ENCODE measurements at places on chromosomes 12 and 14.

DNA sequence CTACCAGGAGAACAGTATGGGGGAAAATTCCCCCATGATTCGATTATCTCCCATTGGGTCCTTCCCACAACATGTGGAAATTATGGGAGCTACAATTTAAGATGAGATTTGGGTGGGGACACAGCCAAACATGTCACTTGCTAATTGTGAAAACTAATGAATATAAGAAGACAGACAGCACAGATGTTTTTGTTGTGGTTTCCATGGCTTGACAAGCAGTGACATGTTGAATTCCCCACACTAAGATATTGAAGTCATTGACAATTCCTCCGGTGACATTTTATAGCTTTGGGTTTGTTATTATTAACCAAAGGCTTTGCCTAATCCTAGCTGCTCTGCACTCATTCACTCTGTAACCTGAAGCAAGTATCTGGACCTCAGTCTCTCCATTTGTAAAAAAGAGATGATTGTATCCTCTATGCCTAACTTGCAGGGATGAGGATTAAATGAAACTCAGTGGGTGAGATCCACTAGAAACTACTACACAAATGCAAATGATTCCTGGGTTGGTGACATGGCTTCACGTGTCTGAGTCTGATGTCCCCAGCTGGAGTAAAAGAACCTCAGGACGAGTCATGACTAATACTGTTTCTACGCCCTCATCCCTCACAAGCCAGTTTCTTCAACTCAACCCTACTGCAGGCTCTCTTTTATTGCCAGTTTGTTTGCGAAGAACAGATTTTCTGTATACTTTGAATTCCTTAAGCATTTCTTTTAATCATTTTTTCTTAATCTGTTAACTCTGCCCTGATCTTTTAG is 71.6 kb downstream of the ASCL1 start:
- no peak for DNase-seq

DNA sequence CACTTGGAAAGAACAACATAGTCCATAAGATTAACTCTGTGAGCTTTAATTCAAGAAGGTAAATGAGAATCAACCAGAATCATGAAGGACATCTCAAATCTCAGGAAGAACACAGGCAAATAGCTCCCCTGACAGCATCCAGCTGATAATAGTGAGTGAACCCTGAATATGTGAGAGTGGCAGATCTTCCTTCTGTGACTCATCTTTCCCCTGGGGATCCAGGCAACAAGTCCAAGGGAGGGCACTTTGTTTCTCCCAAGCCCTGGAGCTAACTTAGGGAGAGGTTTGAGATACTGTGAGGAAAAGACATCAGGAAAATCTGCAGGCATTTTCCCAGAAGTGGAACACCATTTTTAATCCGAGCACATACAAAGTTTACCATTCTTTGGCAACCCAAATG is 763.9 kb upstream of the MGAT4C start:
- DNase-seq, result no peak

DNA sequence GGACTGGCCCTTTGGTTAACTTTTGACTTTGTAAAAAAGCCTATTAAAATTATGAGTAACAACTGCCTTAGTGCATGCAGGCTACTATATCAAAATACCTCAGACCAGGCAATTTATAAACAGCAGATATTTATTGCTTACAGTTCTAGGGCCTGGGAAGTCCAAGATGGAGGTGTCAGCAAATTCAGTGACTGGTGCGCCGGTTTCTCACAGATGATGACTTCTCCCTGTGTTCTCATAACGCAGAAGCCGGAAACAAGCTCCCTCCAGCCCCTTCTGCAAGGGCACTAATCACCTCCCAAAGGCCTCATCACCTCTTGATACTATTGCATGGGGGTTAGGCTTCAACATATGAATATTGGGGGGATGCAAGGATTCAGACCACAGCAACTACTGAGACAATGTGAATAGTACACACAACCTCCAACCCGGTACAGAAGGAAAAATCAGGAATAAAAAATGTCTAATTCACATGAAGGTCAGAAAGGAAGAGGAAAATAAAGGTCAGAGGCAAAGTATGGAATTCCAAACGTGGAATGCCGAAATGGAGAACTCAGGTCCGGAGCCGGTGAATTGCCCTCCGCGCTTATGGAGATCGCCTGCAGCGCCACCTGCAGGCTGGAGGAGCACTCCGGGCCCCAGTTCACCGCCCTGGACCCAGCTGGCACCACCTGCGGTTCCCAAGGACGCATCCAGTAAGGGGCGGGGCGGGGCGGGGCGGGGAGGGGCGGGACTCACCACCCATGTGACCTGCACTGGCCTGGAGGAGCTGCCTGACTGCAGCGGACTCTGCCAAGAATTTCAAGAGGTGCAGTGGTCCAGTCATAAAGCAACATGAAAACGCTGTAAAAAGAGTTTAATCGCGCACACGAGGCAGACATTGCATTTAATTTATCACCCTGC is 203.4 kb downstream of the KIF26A start:
- DNase-seq, result no peak

DNA sequence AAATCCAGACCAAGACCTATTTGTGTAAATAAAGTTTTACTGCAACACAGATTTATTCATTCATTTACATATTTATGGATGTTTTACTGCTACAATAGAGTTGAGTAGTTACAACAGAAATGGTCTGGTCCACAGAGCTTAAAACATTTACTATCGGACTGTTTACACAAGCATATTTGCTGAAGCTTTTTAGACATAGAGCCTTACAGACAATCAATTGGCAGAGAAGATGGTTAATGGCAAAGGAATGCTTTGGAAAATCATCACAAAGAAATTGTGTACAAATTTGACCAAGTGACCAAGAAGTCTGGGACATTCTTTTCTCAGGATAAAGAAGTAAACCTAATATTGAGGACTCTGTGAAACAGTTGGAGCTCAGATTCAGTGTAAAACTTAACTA is 504.3 kb downstream of the SLC16A7 start:
- no peak for DNase-seq

- no peak for DNase-seq
Measured at GRCh38 chr14:91264151-91265150, 19.9 kb upstream of the GPR68 start.

DNA sequence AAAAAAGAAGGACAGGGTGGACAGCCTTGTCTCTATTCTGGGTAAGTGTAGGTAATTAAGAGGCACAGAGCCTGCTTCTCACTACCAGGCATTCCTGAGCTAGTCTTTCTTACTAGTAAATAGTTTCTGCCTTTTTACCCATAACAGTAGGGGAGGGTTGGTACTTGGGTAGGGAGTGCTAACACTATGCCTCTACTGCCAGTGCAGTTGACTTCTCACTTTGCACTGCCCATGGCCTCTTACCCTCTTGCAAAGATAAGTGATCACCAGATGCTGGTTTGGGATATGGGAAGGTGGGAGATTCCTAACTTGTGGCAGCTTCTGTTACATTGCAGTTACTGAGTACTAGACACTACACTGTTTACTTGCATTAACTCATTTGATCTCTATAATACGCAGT is 11.6 kb downstream of the AHSA1 start:
- DNase-seq, result no peak

DNA sequence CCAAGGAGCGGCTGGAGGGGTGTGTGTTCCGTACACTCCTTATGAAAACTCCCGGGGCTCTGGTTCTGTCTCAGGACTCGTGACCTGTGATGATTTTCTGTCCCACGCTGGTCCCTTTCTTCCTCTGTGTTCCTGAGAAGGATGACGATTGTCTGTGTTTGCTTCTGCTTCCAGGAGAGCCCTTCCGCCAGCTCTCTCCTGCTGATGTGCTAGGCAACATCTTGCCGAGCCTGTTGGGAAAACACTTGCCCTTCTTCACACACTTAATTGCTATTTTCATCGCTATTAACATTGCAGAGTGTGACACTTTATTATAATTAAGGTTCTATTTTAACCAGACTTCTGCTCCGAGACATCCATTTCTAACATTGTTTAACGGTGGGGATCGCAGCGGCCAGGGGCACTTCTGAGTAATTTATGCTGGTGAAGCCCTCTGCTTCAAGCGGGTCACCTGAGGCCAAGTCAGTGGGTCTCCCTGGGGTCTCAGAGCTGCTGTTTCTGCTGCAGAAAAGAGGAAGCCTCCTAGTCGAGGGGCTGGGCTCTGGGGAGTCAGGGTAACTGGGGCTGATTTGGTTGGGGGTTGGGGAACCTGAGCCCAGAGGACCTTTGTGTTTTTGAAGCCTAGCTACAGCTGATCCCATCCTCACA is 88.6 kb downstream of the PRMT8 start:
- no peak for DNase-seq

- peak; percentile 81 for DNase-seq
Measured at GRCh38 chr12:92570056-92570753, 132.6 kb upstream of the PLEKHG7 start.

DNA sequence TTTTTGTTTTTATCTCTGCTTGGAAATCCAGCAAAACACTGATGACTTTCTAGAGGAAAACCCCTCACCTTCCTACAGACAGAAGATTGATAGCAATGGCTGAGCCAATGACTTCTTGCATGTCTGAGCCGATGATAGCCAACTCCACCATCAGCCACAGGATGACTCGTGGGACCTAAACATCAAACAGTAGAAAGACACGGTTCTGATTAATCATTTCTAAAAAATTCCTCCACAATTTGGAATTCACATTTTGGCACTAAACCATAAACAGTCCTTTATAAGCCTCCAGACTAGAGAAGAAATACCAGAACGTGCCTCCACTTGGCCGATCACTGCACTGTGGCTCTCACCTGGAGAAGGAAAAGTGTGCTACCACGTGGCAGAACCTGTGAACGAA is 25.9 kb downstream of the SLC11A2 start:
- no peak for DNase-seq

DNA sequence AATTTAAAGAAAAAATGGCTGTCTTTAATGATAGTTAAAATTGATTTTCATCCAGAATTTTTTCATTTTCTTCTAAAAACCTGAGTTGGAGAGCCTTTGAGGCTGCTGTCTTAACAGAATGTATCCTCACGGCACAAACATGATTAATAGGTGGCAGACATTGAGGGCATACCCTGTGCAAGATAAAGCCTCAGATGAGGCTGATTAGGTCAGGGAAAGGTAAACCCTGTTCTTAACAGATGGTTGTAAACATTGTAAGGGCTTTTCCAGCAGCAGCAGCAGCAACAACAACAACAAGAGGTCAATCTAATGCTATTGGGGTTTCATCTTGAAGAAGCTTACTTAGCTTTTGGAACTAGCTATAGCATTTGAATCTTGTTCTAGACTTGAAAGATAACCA is 17.4 kb downstream of the GNG2 start:
- no peak for DNase-seq

GRCh38 chr12:26963413-26963812 is 25.1 kb downstream of the FGFR1OP2 start:
- no peak for DNase-seq

DNA sequence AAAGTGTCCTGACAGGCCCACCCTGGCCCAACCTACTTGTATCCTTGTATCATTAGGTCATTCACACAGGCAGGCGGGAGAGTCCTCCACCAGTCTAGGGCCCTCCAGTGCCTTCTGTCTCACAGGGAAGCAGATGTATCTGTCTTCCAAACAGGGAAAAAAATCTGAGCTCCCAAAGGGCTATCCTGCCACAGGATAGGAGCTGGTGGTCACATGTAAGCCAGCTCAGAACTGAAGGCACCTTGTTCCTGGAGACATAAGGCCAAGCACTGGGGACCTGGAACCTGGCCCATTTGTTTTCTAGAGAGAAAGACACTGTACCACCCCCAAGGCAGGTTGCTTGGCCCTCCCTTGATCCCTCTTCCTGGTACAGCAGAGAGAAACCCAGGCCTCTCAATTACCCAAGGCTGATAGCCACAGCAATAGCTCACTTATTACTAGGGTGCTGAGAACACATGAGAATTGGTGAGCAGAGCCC is 19.4 kb upstream of the PLEKHH1 start:
- DNase-seq, result no peak

- DNase-seq, result no peak
Measured at GRCh38 chr14:44847526-44848309, 114.0 kb downstream of the KLHL28 start.

DNA sequence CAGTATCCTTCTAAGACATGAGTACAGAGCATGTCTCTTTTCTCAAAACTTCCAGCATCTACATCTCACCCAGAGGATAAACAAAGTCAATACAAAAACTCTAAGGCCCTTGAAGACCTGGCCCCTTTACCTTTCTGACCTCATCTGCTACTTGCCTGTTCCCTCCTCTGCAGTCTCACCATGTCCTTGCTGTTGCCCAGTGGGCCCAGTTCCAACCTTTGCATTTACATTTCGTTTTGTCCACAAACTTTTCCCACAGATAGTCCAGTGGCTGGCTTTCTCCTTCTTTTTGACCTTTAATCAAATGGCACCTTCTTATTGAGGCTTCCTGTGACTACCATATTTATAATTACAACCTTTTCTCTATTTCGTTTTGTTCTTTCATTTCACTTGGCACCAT is 1.6 kb downstream of the IRAK4 start:
- no peak for DNase-seq

DNA sequence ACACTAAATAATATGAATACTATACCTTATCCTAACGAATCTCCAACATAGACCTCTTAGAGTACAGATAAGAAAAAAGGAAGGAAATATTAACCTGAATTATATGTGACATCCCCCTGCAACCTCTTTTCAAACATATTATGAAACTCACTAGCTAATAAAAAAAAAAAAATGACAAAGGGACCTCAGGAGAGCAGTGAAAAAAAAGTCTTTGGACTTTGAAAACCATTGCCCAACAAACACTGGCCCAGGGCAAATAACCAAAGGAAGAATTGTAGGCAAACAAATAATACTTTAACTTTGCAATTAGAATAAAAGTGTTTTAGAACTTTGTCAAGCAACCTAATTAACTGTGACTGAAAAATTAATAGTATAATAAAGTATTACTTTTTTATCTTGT is 7.7 kb downstream of the SOX5 start:
- no peak for DNase-seq

- no peak for DNase-seq
Measured at GRCh38 chr14:45198551-45198950, 54.5 kb downstream of the MIS18BP1 start.

DNA sequence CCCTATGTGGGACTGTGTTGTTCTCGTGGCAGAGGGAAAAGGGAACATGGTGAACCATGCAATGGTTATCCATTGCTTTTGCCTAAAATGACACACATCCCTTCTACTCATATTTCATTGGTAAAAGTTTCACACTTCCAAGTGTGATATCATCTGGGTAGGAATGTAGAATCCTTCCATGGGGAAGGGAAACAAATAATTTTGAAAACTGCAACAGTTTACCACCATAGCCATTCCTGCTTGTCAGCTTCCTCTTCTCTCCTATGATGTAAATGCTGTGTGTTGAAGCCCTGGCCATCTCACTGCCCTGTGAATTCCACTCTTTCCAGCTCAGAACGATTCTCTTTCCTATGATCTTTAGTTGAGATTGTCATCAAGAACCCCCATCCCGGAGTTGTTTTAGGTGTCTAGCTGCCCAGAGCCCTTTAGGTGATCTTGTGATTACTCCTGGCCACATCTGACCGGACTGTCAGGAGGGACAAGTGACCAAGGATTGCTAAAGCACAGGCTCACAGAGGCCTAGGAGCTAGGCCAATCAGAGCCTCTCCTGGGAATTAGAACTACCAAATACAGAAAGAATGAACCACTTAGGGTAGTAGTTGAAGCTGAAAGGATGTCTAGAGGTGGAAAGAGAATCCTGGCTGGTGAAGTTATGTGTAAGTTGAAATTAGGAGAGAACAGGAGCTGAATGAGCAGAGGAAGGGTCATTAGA is 84.6 kb downstream of the VCPKMT start:
- no peak for DNase-seq

- DNase-seq, result no peak
Measured at GRCh38 chr12:104707194-104707593, 250.4 kb downstream of the CHST11 start.
